Stimulated activated CD4-positive, alpha-beta T cell treated with anti-CD3 and anti-CD28 coated beads, Interleukin-1b, Interleukin-23, amount 100 ng/mL, for 24 hours (primary cell): ENCODE measurements at places on chromosomes 4 and X.

DNA sequence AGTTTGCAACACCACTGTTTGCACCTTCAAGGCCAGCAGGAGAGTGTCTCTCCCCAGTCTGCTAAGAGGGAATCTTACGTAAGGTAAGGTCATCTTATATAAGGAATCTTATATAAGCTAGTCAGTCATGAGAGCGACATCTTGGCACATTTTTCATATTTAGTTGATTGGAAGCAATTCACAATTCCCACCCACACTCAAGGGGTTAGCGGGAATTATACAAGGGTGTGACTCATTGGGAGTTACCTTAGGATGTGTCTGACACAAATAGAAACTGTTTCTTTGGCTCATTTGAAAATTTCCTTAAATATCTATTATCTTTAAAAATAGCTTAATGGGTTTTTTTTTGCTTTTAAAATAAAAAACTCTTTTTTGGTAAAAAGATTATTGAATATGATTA, 62.1 kb upstream of the GRPR start:
- no peak for DNase-seq

DNA sequence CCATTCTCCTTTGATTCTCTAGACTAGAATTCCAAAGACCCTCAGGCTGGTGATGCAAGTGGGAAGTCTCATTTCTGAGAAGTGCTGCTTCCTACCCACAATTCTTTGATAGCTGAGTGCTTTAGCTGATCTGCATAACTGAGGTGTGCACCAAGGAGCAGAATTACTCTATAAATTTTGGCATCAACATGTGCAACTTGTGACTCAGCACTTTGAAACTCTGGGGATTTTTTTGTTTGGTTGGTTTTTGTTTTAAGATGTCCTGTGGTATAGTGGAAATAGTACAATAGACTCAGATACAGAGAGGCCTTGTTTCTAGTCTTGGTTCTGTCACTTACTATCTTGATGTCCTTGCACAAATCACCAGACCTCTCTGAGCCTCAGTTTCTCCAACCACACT, 148.4 kb downstream of the AR start:
- no peak for DNase-seq

DNA sequence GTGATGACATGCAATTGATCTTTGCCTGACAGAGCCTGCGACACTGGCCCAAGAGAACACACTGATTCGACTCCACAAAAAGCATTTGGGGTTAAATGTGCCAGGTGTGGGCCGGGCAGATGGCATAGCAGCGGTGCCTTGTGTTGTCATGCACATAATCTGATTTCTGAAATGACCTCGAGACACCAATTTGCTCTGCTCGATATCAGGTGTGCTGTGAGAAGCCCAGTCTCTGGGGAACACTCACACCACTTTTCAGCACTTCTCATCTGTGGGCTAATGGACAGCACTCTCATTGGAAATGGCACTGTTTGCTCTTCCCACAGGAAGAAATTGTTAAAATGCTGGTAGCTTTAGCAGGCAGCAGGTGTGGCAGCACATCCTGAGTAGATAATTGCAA, 738.3 kb upstream of the TENM3 start:
- no peak for DNase-seq

DNA sequence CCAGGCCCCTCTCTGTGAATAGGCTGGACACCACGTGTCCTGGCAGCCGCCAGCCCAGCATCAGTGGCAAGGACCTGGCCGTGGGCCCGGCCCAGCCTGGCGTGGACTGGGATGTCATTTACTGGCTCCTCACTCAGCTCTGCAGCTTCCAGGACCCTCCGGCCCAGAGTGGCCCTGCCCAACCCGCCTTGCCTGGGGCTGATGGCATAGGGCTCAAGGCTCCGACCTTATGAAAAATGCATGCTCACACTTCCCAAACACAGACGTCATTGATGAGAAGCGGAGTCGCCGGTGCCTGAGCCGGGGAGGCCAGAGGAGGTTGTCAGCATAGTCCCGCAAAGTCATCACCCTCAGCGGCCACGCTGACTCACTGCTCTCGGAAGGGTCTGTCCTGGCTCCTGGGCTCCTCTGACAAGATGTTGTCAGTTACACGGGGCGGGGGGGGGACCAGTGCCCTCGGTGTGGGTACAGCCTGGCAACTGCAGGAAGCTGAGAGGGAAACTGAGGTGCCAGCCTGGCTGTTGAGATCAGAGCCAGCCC, 14.3 kb downstream of the CFAP99 start:
- DNase-seq: no peak
